CD4-positive, alpha-beta T cell treated with Interleukin-4 for 4 hours (primary cell): ENCODE measurements at places on chromosomes 13 and 19.

- DNase-seq = no peak
Observed at GRCh38 chr13:49086722-49087121, 111.0 kb downstream of the FNDC3A start.

DNA sequence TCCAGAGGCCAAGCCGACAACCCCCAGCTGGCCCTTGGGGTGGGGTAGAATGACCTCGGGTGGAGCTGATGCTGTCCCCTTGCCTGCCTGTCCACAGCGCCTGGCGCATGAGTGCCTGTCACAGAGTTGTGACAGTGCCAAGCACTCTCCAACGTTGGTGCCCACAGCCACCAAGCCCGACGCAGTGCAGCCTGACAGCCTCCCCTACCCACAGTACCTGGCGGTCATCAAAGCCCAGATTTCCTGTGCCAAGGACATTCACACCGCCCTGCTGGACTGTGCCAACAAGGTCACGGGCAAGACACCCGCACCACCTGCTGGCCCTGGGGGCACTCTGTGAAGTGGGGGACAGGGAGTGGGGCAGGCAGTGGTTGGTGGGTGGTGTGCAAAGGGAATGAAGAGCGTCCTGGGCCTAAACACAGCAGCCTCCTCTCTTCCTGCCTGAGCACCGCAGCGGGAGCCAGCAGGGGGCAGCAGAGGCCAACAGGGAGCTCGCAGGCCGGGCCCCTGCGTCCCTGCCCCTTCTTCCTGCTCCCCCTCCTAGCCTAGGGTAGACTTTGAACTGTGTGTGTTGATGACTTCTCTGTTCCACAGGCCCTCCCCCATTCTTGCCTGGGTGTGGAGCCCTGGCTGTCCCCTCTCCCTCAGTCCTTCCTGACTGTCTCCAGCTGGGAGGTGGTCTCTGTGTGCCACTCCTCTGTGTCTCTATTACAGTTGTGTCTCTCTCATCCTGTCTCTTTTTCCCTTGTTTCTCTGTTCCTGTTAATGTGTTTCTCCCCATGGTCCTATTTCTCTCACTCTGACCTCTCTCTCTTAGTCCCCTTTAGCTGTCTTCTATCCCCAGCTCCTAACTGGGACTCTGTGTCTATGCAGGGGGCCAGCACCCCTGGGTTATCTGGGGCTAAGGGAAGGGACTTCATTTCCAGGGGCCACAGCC is 6.5 kb downstream of the MED29 start:
- DNase-seq = peak; percentile 93

GRCh38 chr13:70183041-70183440 is 74.8 kb upstream of the KLHL1 start:
- DNase-seq = no peak

DNA sequence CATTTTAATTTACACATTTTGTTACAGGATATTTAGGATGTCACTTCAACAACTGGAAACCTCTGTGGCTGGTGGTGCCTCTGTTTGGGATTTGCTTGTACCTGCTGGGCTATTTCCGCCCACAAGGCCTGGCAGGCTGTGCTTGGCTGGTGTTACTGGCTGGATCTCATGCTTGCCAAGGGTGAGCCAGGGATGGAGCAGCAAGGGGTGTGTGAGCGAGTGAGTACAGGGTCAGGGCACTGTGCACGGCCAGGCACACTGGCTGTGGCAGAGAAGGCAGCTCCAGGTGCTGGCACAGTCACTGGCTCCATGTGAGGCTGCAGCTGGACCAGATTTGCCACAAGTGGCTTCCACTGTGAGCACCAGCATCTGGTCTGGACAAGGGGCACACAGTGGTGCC is 1254.8 kb downstream of the SLITRK5 start:
- DNase-seq = no peak
